Activated naive CD8-positive, alpha-beta T cell treated with anti-CD3 and anti-CD28 coated beads for 36 hours (primary cell): ENCODE measurements at places on chromosomes 4 and X. TPM values are rescaled to one million over a fixed set of nuclear protein-coding genes. Genes with fewer than 3 reads are reported as not detected.

The PIR gene
- total RNA-seq = 1.9 TPM

The NKRF gene
- 30.9 TPM for total RNA-seq

The CYTL1 gene
- total RNA-seq = not detected

The KLF8 gene
- 1.7 TPM for total RNA-seq

DNA sequence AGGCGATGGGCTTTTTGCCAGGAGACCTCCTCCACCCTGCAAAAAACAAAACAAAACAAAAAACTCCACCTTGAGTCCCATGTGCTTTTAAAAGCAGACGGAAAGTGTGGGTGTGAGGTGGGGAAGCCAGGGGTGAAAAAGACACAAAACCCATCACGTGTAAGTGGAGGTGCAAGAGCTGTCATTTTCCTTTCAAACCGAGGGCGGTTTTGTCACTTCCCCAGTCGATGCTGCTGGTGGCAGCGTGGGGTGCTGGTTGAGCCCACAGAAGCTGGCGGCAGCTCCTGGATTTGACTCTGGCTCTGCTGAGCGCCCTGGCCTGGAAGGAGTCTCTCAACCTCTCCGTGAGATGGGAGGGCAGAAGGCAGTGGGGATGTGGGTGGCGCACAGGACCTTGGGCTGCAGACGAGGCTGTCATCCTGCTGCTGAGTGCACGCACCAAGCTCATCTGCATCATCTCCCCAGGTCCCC lies 110.0 kb downstream of the PSAPL1 start:
- no peaks in the 10 kb centered on the region for H3K36me3 ChIP-seq
- H3K4me3 ChIP-seq = no peak overlapping the region
- H3K4me1 ChIP-seq = no peaks in the 10 kb centered on the region
- peak; percentile 5 for DNase-seq
- H3K27me3 ChIP-seq = no peaks in the 10 kb centered on the region

GRCh38 chr4:48041535-48042137 lies 25.1 kb downstream of the NIPAL1 start:
- no peak for DNase-seq
- peak overlapping the region; percentile 27 for H3K4me3 ChIP-seq
- peaks cover 69% of the 10 kb centered on the region for H3K4me1 ChIP-seq
- H3K36me3 ChIP-seq = peaks cover 10% of the 10 kb centered on the region
- H3K27ac ChIP-seq = peak overlapping the region; percentile 35
- peaks cover 3% of the 10 kb centered on the region for H3K27me3 ChIP-seq

DNA sequence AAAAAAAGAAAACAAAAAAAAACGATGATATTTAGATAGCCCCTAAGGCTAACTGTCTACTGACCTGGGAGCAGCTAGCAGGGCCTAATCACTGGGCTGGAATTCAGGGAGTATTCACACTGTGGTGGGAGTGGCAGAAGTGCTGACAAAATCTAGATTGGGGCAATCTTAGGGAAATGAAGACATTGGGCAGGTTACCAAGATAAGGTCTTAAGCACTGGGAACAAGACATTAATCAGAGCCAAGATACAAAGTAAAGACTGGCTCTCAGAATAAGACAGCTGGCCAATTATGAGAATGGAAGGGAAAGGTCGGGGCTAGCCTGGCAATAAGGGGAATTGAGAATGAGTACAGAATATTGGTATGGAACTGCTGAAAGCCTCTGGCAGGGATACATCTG lies 100.2 kb upstream of the GRIA3 start:
- no peaks in the 10 kb centered on the region for H3K4me1 ChIP-seq
- H3K36me3 ChIP-seq = no peaks in the 10 kb centered on the region
- H3K4me3 ChIP-seq = no peak overlapping the region
- no peaks in the 10 kb centered on the region for H3K27me3 ChIP-seq
